T-helper 22 cell (primary cell): ENCODE measurements at places on chromosomes 7 and 10.

GRCh38 chr7:47444376-47445098, 137.4 kb downstream of the TNS3 start:
- DNase-seq: no peak

DNA sequence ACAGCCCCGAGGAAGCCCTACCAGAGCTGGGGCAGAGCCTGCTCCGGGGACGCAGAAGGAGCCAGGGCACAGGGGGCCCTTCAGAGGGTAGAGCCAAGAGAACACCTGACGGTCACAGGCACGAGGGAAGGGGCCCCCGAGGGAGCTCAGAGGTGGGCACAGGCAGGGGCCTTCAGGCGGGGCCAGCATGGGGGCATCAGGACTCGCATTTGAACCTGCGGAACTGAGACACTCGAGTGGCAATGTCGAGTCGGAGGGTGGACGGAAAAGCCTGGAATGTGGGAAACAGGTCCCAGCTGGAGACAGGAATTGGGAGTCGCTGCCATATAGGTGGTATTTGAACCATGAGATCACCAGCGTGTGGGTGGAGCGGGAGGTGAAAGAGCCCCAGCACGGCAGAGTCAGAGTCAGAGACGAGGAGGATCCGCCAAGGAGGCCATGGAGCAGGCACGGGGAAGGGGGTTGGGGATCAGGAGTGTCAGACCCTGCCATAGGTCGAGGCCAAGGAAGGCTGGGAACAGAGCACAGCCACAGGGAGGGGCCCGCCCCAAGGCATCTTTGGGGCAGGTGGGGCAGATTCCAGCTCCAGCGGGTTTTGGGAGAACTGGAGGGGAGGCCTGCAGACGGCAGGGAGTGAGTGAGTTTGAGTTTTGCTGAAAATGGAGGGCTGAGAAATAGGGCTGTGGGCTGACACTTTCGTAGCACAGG, 13.8 kb downstream of the STK32C start:
- no peak for DNase-seq

DNA sequence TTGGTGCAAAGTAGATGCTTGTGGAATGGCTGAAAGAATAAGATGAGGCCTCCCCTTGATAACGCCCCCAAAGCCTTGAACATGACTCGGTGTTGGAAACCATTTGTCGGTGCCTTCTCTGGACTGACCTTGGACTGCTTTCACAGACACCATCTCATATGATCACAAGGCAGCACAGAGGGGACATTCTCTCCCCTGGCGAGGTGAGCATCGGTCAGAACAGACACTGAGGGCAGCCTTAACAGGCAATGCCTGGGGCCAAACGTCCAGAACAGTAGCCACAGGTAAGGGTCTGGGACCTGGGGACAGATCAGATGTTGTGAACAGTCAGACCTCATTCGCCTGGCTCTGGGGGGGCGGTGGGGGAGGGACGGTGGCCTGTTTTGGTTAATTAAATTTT, 2.8 kb upstream of the TRRAP start:
- DNase-seq: no peak

GRCh38 chr7:44775383-44776107, 20.9 kb upstream of the PPIA start:
- DNase-seq: no peak

DNA sequence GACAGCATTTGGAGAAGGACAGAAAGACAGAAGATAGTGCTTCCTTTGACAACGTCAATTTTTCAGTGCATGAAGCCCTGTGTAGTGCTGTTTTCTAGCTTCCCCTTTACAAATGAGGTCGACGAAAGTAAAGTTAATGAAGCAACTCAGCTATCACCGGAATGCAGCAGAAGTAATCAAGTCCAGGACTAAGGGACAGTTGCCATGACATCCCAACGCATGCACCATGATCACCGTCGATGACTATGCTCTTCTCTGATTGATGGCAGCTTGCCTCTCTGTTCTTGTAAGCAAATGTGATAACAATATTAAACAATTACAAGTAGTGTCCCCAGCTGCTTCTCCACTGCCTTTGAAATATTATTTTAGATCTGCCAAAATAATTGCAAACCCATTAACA, 205.8 kb downstream of the FRMD4A start:
- no peak for DNase-seq

DNA sequence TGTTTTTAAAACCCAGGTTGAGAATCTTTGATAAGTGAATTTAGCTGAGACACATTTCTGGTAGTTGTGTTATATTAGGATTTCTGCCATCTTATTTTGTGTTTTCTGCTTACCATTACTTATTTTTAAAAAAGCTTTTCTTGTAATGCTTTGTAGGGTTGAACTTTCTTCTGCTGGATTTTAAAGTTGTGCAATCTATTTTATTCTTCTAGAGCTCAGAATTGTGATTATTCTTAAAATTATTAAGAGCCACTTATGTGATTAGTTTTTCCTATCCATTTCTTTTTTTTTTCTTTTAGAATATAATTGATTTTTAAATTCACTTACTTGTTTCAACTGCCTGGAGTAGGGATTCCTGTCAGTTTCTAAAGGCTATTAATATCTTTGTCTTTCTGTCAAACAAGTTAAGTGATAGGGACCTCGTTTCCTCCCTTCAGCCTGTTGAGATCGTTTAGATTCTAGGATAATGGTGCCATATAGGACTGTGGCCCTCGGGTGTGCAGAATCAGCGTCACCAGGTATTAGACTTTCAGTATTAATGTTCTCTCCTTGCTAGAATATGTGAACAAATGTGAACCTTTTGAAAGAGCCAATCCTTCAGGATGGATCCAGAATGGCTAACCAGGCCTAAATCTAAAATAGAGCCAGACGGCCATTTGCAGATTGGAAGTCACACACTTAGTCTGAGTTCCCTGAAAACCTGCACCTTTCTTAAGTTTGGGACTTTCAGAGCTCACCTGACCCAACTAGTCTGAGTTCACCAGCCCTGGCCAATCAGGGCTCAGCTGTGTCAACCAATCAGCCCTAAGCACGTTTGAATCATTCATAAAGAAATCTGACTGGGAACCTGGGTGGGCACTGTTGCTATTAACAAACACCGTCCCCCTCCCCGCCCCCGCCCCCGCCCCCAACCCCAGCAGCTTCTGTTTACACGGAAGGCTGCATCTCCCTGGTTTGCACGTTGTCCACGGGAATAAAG, 26.2 kb downstream of the CUX1 start:
- no peak for DNase-seq

DNA sequence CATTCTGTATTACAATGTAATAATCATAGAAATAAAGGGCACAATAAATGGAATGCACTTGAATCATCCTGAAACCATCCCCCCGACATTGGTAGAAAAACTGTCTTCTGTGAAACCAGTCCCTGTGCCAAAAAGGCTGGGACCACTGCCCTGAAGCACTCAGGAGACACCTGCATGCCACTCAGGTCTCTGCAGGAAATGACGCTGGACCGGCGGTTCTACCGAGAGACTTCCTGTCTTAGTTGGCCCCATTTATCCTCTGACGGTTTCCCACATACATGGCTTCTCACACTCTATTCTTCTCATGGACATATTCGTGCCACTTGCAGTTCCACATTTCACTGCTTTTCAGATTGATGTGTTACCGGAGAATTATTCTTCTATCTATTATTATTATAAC, 617.5 kb downstream of the SDK1 start:
- DNase-seq: no peak

GRCh38 chr7:79513261-79513660, 59.8 kb upstream of the MAGI2 start:
- no peak for DNase-seq

- DNase-seq: no peak
Measured at GRCh38 chr7:20323595-20323994, 7.1 kb upstream of the ITGB8 start.

GRCh38 chr10:26222563-26222962, 6.0 kb downstream of the GAD2 start:
- DNase-seq: no peak

DNA sequence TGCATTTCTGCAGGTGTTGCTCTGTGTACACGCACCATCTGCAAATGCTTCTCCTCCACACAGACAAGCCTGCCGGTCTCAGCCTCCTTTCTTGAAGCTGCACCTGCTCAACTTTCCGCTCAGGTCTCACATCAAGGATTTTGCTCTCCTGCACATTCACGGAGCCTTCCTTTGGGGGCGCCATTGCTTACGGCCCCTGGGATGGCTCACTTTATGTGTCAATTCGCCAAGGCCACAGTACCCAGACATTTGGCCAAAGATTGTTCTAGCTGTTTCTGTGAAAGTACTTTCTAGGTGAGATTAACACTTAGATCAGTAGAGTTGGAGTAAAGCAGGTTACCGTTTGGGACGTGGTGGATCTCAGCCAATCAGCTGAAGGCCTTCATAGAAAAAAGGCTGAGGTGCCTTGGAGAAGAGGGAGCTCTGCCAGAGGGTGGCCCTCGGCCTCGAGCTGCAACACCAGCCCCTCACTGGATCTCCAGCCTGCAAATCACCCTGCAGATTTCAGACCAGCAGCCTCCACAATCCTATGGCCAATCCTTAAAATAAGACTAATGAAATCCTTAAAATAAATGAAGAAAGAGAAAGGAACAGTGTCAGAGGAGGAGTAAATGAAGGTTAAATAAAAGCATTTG, 39.9 kb upstream of the PPP2R2D start:
- DNase-seq: no peak

DNA sequence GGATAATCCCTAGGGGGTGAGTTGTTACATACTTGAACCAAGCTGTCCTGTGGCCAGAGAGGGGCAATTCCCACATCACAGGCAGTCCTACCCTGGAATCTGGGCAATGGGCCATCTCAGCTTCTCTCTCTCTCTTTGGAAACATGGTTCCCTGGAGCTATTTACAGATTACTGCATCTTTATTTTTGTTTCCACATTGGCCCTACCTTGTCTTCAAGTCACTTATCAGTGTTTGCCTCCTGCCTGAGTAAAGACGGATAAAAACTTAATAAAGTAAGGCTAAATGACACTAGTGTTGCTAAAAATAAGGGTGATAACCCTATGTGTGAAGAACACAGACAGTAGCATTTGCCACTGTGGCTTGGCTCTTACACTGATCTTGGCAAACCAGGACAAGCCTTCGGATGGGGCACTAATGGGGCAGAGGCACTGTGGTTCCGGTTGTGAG, 228.2 kb downstream of the GFRA1 start:
- no peak for DNase-seq

DNA sequence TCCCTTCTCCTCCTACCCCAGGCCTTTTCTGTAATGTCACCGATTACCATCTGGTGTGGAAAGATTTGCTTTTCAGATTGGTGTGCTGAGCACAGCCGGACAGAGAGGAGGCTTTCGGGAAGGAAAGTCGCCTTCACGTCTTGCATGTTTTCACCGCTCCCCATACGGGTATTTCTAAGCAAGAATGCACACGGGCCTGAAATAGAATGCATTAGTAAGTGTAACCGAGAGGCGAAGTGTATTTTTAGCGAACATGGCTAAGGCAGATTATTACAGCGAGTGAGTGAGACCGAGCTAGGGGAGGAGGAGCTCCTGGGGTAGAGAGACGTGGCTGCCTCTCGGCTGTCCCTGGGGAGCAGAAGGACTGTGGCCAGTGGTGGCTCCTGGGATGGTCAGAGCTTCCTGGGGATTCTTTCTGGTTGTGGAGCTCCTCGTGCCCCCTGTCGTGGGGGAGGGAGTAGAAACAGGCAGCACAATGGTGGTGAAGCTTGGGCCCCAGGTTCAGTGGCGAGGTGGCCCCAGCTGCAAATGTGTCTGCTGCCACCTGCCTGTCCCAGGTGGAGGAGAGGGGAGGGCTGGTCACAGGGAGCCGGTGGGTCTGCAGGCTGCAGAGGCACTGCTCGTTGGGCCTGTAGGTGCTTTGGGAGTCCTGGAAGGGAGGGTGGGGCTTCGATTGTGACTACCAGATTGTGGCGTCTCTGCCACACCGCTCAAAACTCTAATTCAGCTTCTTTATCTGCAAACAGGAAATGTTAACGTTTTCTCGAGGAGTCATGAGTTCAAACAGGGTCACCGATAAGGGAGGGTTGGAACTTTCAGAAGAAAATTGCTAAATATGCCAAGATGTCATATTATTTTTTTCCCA, 135.8 kb downstream of the CAMK1D start:
- DNase-seq: no peak

GRCh38 chr7:101891936-101892640, 74.7 kb downstream of the CUX1 start:
- DNase-seq: no peak

DNA sequence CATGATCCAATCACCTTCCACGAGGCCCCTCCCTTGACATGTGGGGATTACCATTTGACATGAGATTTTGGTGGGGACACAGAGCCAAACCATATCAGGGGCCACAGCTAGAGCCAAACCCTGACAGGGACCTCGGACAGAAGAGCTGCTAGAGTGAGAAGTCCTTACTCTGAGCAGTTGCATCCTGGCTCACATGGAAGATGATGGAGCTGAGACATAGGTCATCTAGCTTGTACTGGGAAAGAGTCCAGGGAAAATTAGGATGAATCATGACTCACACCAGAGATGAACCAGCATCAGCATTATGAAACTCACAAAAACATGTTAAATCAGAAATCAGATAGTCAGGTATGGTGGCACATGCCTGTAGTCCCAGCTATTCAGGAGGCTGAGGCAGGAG, 12.8 kb upstream of the FMC1 start:
- DNase-seq: no peak

GRCh38 chr10:94123258-94123995, 129.7 kb downstream of the PLCE1 start:
- no peak for DNase-seq

GRCh38 chr10:6713716-6714115, 133.6 kb upstream of the PRKCQ start:
- no peak for DNase-seq

GRCh38 chr7:4185721-4186512, 496.2 kb upstream of the FOXK1 start:
- no peak for DNase-seq

DNA sequence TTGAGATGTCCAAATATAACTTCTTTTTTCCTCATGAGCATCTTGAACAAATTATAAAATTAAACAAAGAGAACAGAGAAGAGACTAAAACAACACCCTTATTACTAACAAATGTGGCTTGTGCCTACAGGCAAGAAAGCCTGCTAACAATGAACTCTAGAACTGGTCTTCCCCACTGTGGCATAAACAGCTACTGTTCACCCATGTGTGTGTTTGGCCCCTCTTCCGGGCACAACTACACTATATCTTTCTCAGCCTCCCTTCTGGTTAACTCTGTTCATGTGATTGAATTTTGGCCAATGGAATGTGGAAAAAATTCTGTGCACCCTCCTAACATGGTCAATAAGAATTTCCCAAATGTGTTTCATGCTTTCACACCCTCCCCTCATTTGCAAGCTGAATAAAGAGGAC, 117.0 kb downstream of the KBTBD2 start:
- DNase-seq: no peak

DNA sequence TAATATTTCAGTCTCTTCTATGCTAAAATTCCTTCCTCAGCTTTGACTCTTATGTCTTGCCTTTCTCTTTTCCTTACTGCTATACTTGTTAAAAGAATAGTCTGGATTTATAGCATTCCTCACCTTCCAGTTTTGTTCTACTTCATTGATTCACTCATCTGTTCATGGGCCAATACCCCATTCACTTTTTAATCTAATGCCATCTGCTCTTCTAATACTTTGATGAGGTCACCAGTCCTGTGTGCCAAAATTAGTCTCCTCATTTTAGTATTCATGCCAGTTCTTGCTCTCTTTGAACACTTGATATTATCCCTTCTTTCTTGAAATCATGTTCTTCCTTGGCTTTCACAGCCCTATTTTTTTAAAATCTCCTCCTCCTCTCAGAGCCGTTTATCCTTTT, 19.3 kb downstream of the STK17A start:
- no peak for DNase-seq
